Cerebellar cortex (tissue), 1 donor: ENCODE measurements at places on chromosomes 6 and 20.
A peak's percentile ranks its signal among the peaks of the same experiment; 100 is the strongest.

DNA sequence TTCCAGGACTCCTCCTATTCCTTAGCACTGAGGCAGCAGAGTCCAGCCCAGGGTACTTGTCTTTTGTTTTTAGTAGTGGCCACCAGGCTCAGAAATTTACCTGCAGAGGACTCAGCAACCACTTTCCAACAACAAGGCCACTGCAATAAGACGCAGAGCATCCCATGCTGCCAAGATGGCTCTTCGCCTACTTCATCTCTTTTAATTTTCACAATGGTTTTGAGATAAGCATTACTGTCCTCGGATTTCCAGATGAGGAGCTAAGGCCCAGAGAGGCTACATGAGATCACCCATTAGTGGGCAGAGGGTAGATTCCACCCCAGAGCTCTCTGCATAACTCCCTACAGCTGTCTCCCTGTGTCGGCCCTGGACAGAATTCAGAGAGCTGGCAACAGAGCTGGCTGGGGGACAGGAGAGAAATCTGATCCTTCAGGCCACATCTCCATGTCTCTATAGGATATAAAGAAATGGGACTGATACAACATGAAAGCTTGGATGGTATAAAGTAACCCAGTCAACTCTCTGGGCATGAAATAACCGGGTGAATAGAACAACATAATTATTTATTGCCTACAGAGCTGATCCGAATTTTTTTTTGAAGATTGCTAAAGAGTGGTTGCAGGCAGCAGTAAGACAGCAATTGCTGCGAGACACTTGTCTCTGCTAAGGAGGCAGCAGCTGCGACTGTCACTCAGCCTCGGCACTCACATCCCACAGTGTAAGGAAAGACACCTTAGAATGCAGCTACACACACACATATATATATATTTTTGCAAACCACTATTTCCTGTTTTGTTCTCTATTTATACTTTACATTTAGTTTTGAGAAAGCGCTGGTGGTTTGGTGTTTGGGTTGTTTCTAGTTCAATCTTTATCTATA is 37.2 kb downstream of the SCML4 start:
- no peak for DNase-seq

GRCh38 chr20:45945678-45946148 is 11.2 kb downstream of the PCIF1 start:
- no peak for DNase-seq

GRCh38 chr6:154039231-154039842 is at the start of gene OPRM1:
Gene OPRM1 (plus strand): TSS chr6:154039240. CDS start chr6:154039545, 305 bp downstream.
- DNase-seq, result peak; percentile 74

- no peak for DNase-seq
These were observed 71.2 kb downstream of the ME1 start for GRCh38 chr6:83359638-83360037.

GRCh38 chr6:125944434-125944816 is 12.1 kb upstream of the HINT3 start:
- DNase-seq, result no peak

DNA sequence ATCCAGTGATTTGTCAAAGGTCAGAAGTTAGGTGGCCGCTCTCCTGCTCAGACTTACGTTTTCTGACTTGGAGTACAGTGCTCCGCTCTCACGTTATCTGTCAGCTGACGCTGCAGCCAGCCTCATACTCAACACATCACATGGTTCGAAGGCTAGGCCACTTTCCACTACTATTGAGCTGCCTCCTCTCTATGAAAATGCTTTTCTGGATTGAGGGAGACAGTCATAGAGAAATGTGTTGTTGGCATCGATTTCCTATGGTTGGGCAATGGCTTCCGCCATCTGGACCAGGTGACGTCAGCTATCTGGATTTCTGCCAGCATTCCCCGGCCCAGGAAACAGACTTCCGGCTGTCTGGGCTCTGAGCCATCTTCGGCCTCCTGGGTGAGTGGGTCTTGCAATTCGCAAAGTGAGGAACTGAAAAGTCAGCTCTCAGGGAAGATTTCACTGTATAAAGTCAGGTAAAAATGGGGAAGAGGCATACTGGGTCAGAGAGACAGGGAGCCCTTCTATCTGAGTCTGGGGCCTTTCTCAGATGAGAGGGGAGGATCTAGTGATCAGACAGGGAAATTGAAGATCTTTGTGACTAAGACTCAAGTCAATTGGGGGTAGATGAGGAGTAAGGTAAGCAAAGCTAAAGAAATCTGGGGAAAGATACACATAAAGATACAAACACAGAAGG is 37.5 kb upstream of the IER3 start:
- peak; percentile 92 for DNase-seq

DNA sequence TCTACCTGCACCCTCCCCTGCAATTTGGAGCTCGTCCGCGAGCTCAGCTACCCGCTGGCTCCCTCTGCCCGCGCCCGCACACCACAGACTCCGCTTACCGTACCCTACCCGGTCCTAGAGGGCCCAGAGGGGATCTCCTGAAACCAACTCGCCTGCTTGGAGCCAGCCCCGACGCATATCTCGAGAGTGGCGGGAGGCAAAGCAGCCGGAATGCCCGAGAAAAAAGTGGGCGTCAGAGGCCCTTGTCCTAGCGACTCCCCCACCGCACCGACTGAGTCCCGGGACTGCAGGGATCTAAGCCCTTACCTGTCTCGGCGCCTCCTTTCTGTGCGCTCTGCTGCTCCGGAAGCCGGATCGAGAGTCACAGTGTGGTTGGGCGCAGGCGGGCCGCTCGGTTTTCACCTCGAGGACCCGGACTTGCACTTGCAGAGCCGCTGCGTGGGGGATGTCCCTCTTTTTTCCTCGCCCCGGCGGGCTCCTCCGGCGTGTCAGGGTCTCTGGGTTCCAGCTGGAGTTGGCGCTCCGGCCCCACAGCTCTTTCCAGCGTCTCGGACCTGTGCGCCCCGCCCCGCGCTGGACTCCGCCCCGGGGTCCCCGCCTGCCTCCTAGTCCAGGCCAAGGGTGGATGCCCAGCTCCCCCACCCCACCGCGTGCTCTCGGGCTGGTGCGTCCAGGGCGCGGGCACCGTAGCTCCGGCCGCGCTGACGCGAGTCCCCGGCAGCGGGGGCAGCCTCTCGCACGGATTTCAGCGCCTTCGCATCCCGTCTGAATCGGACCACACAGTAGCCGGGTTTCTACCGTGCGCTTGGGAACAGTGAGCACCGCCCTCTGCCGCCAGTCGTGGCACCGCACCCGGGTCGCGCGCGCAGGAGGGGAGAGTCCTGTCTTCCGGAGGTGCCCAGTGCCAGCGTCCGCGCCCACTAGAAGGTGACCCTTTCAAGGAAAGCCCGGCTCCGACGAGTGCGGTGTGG is at the start of gene PROKR2:
PROKR2 (minus strand) TSS at position 767 of the 971 bp plus-strand sequence. CDS start 2,585 bp downstream, outside the sequence.
- DNase-seq, result no peak

DNA sequence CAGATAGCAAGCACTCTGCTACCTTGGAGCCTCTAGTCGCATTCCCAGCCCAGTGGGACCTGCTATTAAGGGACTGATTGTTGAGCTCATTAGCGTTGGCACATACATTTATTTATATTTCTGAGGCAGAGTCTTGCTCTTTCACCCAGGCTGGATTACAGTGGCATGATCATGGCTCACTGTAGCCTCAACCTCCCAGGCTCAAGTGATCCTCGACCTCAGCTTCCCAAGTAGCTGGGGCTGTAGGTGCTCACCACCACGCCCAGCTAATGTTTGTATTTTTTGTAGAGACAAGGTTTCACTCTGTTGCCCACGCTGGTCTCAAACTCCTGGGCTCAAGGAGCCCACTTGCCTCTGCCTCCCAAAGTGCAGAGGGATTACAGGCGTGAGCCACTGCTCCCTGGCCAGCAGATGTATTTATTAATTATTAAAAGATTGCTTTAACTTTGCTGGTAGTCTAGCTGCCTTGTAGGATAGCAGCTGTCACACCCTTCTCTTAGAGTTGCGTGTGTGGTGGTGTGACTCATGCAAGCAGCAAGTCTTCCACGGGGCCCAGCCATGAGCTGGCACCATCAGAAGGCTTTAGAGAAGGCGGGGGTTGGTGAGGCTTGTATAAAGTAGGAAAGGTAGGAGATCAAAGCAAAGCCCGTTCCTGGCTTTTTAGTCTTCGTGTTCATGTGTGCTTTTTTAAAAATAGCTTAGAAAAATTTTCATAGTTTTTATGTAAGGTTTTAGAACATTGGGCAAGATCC is 16.5 kb downstream of the ACTR5 start:
- no peak for DNase-seq

GRCh38 chr20:42531508-42531961 is 658.2 kb downstream of the PTPRT start:
- DNase-seq, result no peak

- no peak for DNase-seq
These were observed 234.2 kb upstream of the SULF2 start for GRCh38 chr20:48019496-48019895.

GRCh38 chr6:10414756-10415616 is at the start of gene TFAP2A:
Gene TFAP2A (minus strand): TSS chr6:10415074. CDS start chr6:10414991, 83 bp downstream.
- DNase-seq, result peak; percentile 44
